HT-29 (cell line): ENCODE measurements at places on chromosomes 1 and 21.

GRCh38 chr1:44620072-44620471 lies 54.2 kb downstream of the TMEM53 start:
- DNase-seq, result no peak

DNA sequence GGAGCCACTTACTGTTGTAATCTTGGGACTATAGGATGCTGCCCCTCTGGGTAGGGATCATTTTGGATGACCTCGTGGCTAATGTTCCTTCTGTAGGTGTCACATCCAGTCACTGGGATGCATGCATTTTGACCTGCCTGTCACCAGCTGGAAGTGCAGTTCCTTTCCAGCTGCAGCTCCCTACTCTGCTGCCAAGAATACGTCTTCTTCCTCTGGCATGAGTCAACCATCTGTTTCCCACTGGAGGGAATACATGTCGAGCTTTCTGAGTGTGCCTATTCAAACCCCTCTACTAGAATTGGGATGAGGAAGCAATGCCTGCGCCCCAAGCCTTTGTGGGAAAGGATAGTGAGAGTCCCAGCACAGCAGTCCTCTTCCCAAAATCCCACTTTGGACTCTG lies 415.5 kb upstream of the ADAMTS5 start:
- DNase-seq, result no peak

GRCh38 chr1:231338270-231339128 lies at the start of gene SPRTN:
Gene SPRTN, plus strand, starts transcription at chr1:231338293. Its CDS starts 91 bp downstream, at chr1:231338384.
- DNase-seq, result peak; percentile 34

GRCh38 chr1:120178799-120179756 lies 2.8 kb upstream of the SEC22B start:
- DNase-seq, result peak; percentile 1

DNA sequence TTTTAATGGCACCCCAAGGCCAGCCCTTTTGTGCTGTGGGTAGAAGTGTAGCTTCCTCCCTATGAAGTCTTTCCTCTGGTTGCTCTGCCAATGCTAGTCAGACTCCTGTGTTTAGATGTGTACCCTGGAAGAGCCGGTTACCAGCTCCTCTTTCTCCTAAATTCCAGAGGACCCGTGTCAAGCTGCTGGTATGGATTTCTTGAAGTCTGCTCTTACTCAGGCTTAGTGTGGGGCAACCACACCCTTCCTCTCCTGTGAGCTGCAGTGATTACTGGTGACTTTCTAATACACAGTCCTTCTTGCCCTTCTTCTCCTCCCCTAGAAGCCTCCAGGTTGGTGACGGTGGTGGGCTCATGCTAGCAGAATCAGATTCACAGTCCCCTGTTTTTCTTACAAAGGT lies 74.1 kb upstream of the AKT3 start:
- DNase-seq, result no peak
